ENCODE measurements at places on chromosomes 1 and 21.

DNA sequence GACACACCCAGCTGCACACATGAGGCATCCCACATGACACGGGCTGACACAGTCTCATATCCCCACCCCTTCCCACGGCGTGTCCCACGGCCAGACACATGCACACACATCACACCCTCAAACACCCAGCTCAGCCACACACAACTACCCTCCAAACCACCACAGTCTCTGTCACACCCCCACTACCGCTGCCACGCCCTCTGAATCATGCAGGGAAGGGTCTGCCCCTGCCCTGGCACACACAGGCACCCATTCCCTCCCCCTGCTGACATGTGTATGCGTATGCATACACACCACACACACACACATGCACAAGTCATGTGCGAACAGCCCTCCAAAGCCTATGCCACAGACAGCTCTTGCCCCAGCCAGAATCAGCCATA is 22.6 kb downstream of the PODN start:
- no peak for DNase-seq

GRCh38 chr1:228374711-228375577 is 31.7 kb downstream of the TRIM11 start:
- no peak for DNase-seq

DNA sequence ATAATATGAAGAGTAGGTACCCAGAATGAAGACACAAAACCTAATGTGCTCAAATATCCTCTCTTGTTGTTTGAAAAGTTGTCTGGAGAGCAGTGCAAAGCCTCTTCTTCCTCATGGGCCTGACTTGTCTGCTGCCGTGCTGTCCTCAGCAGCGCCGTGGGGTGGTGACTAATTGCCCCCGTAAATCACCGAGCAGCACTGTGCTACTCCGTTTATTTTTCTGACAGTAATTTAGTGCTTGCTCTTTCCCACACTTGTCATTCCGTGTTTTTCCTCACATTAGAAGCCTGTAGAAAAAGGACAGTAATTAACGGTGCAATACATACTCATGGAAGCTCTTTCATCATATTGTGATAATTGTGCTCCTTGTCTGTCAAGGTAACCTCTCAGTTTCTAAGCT is 114.8 kb upstream of the BARHL2 start:
- no peak for DNase-seq

DNA sequence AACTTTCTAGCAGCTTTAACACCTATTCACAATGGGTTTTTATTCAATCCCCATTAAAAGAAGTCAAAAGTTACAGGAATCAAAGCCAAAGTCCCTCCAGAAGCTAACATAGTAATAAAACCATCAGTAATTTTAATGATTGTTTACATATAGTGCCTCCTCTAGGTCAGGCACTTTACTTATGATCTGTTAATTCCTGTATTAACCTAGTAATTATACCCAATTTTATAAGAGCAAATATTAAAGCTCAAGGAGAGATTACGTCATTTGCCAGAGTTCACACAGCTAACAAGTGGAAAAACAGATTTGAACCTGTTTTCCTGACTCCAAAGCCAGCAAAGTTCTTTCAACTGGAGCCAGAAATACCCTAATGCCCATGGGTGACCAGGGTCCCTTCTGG is 112.9 kb upstream of the F3 start:
- DNase-seq: no peak

DNA sequence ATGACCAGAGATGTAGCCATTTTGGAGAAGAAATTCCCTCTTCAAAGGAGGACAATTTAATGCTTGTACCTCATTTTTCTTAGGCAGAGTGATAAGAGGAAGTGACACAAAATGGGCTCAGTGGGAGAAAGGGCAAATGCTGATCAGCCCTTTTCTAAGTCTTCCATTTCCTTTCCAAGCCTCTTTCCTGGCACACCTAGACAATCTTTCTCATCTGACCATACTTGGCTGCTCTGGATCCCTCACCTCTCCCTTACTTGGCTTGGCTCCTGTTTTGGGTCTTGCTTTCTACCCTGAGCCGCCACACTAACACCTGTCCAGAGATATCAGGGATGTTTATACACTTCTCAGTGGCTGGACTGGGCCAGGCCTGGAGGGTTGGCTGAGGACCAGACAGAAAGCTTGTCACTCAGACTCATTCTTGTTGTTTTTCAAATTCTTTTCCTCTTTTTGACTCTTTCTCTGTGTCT is 13.1 kb downstream of the TXNIP start:
- DNase-seq: no peak

GRCh38 chr1:221011145-221011544 is 131.9 kb downstream of the HLX start:
- no peak for DNase-seq

DNA sequence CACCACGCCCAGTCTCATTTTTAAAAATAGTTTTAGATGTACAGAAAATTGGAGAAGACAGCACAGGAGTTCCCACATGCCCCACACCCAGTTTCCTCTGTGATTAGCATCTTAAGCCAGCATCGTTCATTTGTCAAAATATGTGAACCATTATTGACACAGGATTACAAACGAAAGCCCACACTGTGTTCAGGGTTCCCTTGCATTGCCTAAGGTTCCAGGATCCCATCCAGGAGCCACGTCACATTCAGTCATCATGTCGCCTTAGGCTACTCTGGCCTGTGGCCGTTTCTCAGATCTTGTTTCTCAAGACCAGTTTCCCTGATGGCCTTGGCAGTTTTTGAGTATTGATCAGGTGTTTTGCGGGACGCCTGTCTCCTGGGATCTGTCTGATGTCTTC is 34.7 kb upstream of the TNFRSF1B start:
- peak; percentile 100 for DNase-seq

- no peak for DNase-seq
These were observed 28.6 kb upstream of the NEK2 start for GRCh38 chr1:211703812-211704537.

DNA sequence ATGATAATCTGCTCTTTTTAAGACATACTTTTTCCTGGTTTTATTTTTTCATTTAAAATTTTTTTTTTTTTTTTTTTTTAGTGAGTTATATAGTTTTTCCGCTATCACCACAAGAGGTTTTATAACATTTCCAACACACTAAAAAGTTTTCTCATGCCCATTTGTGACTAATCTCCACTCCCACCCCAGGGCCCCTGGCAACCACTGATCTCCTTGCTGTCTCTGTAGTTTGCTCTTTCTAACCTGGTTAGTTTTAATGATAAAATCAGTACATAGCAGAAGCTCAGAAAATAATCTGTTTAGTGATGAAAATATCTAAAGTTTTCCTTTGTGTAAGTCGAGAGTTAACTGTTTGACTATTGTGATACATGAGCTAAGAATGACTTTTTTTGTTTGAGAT is 41.8 kb downstream of the IARS2 start:
- DNase-seq: no peak

GRCh38 chr1:88035578-88035977 is 648.5 kb upstream of the PKN2 start:
- peak; percentile 66 for DNase-seq

DNA sequence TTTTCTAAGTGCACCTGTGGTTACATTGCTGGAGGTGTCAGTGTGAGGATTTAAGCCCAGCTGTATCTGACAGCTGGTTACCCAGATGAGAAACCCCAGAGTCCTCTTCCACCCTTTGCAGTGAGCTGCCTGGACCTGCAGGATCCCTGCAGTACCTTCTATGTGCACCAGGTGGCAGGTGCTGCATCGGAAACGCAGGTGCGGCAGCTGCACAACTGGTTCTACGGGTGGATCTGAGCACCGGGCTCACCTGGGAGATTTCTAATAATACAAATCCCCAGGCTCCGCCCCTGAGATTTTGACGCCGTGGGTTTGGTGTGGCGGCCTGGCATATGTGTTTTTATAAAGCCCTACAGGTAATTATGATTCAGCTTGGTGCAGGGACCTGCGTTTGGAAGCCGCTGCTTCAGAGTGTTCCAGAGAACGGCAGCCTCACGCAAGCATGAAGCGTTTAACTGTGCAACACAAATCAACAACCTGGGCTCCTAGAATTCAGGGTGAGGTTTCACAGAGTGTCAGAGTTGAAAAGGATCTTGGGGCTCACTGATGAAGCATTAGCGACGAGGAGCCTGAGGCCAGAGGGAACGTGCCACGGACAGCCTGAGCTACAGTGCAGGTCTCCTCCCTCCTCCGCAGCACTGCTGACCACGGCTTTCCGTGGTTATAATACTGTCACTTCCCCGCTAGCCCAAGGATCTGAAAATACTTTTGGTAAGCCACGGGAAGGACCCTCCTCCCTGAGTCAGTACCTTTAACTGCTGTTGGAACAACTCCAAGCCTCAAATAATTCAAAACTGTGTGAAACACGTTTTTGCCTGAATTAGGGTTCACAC is 96.7 kb upstream of the TRABD2B start:
- DNase-seq: peak; percentile 78

DNA sequence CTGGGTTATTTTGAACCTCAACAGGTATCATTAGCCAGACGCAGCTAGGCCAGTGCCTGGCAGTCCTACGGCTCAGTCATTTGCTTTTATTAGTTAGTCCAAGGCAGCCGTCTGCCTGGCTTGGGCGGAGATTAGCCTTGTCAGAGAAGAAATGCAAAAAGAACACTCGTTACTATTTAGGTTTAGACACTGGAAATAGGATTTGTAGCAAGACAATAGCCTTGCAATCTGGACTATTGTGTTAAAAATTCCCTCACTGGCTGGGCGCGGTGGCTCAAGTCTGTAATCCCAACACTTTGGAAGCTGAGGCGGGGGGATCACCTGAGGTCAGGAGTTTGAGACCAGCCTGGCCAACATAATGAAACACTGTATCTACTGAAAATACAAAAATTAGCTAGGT is 11.0 kb upstream of the PRKCZ start:
- DNase-seq: no peak

GRCh38 chr21:45410865-45411809 is 6.2 kb downstream of the COL18A1 start:
- DNase-seq: no peak

- no peak for DNase-seq
These were observed 46.2 kb downstream of the TRABD2B start for GRCh38 chr1:47951026-47951425.

DNA sequence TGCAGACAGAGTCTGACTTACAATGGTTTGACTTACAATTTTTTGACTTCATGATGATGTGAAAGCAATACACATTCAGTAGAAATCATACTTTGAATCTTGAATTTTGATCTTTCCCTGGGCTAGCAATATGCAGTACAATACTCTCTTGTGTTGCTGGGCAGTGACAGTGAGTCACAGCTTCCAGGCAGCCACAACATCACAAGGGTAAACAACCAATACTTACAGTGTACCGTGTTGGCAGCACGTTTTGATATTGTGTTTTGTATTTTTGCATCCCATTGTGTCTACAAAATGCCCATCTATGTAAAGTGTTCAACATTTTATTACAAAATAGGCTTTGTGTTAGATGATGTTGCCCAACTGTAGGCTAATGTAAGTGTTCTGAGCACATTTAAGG is 150.9 kb downstream of the NTMT2 start:
- no peak for DNase-seq

DNA sequence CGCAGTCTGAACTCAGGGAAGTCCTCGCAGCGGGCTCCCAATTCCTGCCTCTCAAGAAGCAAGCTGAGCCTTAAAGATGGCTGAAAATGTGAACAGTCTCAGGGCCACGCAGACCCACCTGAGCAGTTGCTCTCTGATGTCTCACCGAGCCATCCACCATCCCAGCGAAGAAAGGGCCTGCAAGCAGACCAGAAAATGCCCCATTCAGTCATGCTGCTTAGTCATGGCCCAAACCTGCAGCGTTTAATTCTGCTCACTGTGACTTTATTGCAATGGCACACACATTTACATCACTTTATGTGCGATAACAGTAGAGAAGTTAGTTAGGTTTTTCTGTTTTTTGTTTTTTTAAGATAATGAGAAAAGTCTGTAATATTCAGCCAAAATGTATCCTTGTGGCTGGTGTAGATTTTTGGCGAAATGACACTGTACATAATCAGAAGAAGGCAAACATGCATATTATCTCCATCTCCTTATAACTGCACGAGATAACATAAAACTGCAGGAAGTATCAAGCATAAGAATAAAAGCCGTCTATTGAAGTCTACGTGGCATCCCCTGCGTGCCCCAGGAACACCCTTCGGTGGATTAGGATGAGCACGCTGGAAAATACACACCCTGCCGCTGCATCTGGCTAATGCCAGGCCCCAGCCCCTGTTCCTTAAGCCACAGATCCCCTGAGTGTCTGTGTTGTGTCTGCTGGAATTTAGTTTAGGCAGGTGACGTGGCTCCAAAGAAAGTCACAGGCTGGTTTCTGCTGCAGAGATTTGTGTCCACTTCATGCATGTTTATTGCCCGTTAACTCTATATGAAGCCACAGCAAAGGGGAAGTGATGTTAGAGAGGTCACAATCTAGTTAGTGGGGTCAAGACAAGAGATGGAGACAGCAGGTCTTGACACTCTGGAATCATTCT is 119.8 kb upstream of the IRF2BP2 start:
- DNase-seq: no peak

DNA sequence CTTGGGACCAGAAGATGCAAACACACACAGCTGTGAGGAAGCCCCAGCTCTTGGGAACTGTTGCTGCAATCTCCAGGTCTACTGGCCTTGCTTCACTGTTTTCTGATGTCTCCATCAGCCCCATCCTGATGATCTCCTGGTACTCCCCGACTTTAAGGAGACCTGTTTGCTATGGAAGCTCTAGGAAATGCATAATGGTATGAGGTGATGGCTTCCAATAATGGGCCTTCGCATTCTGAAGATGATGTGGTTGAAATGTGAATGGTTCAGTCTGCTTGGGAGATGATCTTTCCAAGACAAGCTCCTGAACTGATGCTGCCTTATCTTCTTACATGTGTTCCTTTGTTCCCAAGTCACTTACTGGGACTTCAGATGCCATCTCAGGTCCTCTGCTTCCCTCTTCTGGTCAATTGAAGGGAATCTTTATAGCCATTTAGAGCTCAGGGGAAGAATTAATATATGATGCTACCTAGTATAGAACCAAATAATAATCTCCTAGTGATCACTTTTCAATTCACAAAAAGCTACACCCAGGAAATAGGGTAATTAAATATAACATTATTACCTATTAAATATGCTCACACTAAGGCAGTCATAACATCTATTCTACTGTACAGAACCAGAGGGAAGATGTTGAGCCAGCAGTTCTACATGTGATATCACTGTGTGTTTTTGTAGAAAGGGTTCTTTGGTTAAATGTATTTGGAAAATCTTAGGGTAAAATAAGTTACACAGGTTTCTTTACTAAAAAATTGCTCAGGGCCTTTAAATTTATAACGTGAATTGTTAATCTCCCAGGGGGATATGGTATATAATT is 73.9 kb upstream of the VTCN1 start:
- DNase-seq: peak; percentile 23

GRCh38 chr1:228998179-228998578 is 262.9 kb downstream of the RHOU start:
- peak; percentile 32 for DNase-seq

GRCh38 chr1:245800901-245801605 is 646.3 kb downstream of the KIF26B start:
- peak; percentile 64 for DNase-seq

GRCh38 chr1:54052431-54052933 is 522 bp downstream of the TMEM59 start:
- DNase-seq: peak; percentile 62

GRCh38 chr1:7621334-7622219 is 149.5 kb upstream of the VAMP3 start:
- DNase-seq: no peak

DNA sequence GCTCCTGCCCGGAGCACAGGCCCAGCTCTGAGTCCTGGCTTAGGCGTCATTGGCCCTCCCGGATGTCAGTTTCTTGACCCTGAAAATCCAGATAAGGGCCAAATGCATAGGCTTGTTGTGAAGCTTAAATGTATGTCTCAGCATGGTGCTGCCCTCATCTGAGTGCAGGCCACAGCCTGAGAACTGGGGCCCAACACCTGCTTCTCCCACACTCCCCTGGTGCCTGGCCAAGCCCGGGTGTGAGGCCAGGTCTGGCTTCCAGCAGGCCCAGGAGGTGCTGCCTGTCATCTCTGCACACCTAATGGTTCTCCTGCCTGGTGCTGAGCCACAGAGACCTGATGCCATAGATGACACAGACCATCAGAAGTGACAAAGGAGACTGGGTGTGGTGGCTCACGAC is 14.0 kb downstream of the MX2 start:
- DNase-seq: no peak

All from trophoblast cell (in vitro differentiated cells and primary cell).